ENCODE measurements at places on chromosomes 2 and 18.

- no peak for DNase-seq
Observed at GRCh38 chr2:15814946-15815345, 125.4 kb upstream of the MYCN start.

GRCh38 chr2:223141606-223142005, 89.6 kb downstream of the KCNE4 start:
- no peak for DNase-seq

DNA sequence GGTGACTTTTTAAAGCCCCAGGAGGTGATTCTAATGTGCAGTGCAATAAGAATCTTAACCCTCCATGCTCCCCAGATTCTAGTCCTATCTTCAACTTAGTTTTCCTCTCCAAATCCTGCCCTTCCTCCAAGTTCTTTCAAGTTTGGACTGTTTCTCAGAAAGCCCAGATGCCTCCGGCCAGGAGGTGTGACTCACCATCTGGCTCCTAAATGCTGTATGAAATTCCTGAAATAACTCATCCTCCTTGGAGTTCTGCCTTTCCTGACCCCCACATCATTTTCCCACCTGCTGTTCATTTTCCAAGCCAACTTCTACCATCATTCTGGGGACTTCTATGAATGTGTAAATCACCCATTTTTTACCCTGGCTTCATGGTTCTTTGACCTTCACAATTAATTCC, 118.2 kb upstream of the NOL4 start:
- peak; percentile 7 for DNase-seq

DNA sequence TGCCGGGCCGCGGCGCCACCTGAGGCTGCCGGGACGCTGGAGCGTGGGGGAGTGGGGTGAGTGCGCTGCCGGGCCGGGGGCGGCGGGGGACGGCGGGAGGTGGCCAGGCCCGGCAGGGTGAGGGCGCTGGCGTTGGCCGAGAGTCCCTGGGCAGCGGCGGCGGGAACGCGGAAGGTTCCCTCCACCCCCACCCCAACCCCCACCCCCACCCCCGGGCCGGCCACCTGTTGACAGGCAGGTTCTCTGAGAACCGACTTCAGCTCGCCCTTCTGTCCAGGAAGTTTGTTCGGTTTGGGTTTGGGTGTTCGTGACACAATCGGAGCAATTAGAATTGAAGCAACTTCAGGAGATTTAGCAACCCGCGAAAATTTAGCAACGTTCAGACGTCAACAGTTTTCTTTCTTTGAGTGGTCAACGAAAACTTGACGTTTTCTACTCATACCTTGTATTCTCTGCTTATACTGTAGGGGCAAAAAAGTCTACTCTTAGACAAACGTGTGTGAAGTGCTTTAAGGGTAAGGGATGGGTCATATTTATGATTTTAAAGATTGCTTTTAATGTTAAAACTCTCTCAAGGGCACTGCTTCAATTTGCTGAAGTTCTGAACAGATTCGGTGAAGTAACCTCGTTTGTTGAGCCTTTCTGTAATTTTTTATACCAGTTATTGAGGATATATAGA, 9.3 kb downstream of the OTX1 start:
- no peak for DNase-seq

GRCh38 chr2:215535741-215536140, 99.9 kb upstream of the FN1 start:
- no peak for DNase-seq

- DNase-seq, result no peak
Observed at GRCh38 chr2:126653761-126654160, 2.2 kb upstream of the GYPC start.

- peak; percentile 39 for DNase-seq
Observed at GRCh38 chr2:215299337-215299859, 12.5 kb upstream of the ATIC start.

GRCh38 chr2:85418132-85419008, at the start of gene SH2D6:
Gene SH2D6 (plus strand): TSS chr2:85418714. CDS start chr2:85429466, 10,752 bp downstream.
- peak; percentile 94 for DNase-seq

- no peak for DNase-seq
Observed at GRCh38 chr2:220455351-220455990, 828.0 kb downstream of the SLC4A3 start.

- peak; percentile 37 for DNase-seq
Observed at GRCh38 chr18:63192885-63193349, 126.7 kb downstream of the BCL2 start.

DNA sequence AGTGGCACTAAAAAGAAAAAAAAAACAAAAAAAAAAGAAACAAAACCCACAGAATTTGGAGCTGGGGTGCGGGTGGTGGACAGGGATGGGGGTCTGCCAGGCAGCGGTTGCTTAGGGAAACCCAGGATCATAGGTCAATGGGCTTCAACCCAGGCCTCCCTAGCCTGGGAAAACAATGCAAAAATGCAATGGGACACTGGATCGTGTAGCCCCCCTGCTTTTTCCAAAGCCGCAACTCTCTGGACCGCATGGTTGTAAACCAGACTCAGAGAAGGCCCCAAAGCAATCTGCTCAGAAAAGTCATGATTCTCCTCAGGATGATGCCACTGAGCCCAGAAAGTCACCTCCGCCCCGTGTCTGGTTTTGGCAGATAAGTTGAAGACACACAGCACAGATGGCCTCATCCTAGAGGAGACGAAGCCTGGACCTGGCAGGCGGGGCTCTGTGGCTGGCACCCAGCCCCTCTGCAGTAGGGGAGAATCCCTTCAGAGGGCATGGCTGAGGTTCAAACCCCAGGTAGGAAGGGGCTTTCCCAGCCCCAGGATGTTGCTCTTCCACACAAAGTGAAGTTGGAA, 5.1 kb downstream of the DLX2 start:
- DNase-seq, result no peak

- DNase-seq, result peak; percentile 22
Observed at GRCh38 chr2:181859123-181859522, 32.4 kb upstream of the ITPRID2 start.

GRCh38 chr2:70531419-70532086, 22.1 kb downstream of the TGFA start:
- no peak for DNase-seq

DNA sequence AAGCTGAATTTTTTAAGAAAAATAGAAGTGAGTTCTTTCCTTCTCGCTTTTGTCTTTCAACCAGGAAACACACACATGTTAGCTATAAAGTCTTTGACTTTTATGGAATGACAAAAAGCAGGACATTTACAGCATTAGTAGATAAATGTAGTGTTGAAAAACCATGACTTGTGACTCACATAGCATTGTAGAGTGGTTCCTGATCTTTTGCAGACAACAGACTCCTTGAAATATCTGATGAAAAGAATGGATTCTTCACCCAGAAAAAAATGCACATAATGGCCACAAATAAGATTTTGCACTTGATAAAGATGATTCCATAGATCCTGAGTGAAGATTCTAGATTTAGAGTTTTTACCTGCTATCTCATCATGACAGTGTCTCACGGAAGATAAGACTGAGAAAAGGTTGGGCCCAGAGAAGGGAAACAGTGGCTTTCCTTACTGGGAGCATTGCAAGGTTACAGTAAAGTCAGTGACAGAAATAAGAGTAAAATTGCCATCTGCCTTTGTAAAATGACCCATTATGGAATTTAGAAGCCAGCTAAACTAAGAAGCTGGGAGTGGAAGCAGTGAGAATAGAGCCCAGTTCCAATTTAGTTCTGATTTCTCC, 14.0 kb downstream of the SMARCAL1 start:
- DNase-seq, result no peak

Measured in SJCRH30 (cell line).